Spinal cord (tissue), 10 donors: ENCODE measurements at places on chromosomes 2 and 18. TPM values are rescaled to one million over a fixed set of nuclear protein-coding genes. Genes with fewer than 3 reads are reported as not detected.

Gene MARCHF7
- 141 TPM for total RNA-seq

Gene COBLL1
- total RNA-seq: 31.3 TPM

Gene ATG16L1
- 34.0 TPM for total RNA-seq

Gene RIT2
- total RNA-seq: 18.4 TPM

Gene UCN
- 2.6 TPM for total RNA-seq

Gene IL37
- 0.28 TPM for total RNA-seq

Gene UNC50
- 66.2 TPM for total RNA-seq

Gene GPR148
- not detected for total RNA-seq

Gene DARS1
- 75.6 TPM for total RNA-seq

Gene FAM228A
- 0.88 TPM for total RNA-seq

Gene TBR1
- 0.10 TPM for total RNA-seq

Gene CAPN14
- 0.28 TPM for total RNA-seq

Gene C1QL2
- total RNA-seq: 0.11 TPM

Gene DYNAP
- total RNA-seq: not detected

Gene ADRA2B
- total RNA-seq: 0.88 TPM

Gene SCTR
- 0.10 TPM for total RNA-seq

Gene ALPG
- not detected for total RNA-seq

Gene PROC
- total RNA-seq: 0.99 TPM

Gene RBMS1
- total RNA-seq: 72.0 TPM

Gene DSEL
- total RNA-seq: 45.3 TPM

Gene SERPINB12
- total RNA-seq: not detected

Gene PLB1
- total RNA-seq: 10.7 TPM

Gene SERPINB10
- 3.7 TPM for total RNA-seq

Gene RAB6C
- 1.6 TPM for total RNA-seq

Gene OBSL1
- 53.3 TPM for total RNA-seq

Gene CDH20
- total RNA-seq: 17.2 TPM

Gene MAPK4
- total RNA-seq: 89.0 TPM

Gene MARCHF4
- total RNA-seq: 8.2 TPM

Gene COLEC12
- 282 TPM for total RNA-seq

Gene SLC38A11
- total RNA-seq: 3.1 TPM

Gene DUSP19
- total RNA-seq: 12.2 TPM
